NT2/D1 (cell line): ENCODE measurements at places on chromosomes 3 and 15.

DNA sequence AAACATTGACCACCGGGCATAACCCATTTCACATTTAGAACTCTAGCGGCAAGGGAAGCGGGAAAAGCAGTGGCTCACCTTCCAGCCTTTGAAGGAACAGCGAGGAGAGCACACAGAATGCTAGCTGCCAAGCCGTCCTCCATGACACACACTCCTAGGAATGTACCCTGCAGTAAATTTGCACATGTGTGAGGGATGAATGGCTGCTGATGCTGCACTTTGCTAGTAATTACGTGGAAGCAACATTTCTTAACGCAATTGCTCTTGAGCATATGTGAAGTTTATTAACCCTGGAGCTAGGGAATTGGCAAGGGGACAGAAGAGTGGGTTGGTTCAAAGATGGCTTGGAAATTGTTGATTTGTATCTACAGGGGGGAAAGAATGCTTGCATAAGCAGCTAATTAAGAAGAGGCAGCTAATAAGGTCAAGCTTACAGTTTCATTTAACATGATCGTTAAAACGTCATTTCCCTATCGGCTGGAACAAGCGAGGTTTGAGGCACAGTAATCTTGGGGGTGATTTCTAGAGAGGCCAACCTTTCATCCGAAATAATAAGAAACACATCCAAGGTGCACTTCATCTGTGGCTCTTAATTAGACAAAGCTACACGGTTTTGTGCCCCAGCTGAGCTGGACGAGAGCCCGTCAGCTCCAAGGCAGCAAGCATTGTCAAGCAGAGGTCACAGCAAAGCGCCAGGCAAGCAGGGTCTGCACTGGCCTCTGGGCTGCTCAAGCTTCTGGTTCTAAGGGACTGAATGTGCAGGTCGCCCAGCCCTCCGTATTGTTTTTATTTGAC is 123.4 kb downstream of the CHSY1 start:
- no peak for DNase-seq

DNA sequence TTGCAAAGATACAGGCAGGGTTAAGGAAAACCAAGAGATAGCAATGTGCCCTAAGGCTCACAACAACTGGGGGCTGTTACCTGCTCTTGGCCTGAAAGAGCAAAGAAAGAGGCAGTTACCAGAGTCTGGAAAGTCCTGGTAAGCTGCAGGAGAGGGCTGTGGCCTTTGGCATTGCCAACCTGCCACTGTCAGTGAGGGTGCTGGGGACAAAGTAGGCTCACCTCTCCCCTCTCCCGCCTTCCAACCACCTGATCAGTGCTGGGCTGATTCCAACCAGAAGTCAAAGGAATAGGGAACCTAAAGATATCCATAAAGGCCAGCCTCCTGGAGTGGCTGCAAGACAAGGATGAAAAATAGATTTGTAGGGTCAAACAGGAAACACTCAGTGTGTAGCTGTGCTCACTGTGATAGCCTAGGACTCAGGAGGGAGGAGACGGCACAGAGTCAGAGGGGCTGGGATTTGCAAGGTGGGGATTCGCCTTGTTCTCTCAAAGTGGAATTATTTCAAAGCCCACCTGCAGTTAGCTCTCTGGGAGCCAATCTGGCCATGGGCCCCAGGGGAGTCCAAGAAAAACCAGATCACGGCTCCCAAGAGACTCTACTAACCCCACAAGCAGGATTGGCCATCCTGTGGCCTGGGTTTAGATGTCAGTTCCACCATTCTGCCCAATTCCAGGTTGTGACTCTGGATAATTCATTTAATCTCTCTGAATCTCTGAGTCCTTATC is 204.0 kb upstream of the BCL6 start:
- DNase-seq: no peak

- peak; percentile 98 for DNase-seq
Measured at GRCh38 chr3:113696658-113697499, 437 bp upstream of the USF3 start.

- no peak for DNase-seq
Measured at GRCh38 chr3:125107861-125108567, 52.2 kb upstream of the HEG1 start.

DNA sequence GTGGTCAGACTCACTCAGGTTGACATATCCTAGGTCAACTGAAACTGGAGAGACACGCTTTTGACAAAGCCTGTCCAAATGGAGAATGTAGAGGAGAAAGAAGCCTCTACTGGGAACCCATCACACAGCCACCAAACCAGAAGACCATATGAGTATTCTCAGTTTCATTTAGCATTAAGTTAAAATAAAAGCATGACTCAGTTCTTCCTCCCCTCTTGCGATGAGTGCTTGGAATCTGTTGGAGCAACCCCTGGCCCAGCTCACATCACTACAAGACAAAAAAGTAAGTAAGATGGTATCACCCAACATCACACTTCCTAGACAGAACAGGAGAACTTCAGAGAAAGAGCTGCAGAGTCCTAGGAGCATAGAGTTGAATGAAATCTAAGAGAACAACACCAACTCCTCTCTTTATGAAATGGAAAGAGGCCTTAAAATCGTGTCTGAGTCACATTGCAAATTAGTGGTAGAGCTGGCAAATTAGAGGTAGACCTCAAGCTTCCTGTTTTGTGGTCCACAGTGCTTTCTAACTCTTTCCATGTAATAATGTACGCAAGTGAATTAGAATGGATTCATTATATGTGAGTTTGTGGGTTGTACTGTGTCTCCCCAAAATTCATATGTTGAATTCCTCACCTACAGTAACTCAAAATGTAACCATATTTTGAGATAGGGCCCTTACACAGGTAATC is 51.2 kb downstream of the FGF12 start:
- no peak for DNase-seq

DNA sequence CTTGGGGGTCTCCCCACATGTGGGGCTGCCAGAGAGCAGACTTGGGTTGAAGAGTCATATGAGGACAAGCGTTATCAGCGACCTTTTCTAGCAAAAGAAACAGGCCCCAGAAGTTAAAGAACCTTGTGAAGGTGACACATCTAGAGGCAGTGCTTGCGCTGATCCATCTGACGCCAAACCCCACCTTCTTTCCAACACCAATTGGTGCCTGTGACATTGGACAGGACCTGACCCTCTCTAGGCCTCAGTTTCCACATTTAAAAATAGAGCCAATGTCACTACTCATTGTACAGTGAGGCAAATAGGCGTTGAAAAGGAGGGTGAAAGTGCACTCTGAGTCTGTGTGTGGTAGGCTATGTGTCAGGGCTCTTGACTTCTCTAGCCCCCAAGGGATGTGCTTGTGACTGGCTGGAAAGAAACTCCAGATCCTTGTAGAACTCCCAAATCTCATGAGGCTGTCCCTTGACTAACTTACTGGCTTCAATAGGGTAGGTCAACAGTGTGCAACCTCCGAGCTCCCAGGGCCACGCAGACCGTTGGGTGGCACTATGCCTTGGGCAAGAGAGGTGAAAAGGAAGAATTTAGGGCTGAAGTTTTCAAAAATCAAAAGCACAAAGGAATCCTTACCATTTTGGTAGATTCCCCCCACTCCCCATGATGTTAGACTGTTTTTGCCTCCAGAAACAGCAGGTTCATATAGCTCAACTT is 666 bp upstream of the FAM219B start:
- DNase-seq: no peak

- DNase-seq: no peak
Measured at GRCh38 chr3:149340310-149340933, 7.0 kb upstream of the TM4SF18 start.

DNA sequence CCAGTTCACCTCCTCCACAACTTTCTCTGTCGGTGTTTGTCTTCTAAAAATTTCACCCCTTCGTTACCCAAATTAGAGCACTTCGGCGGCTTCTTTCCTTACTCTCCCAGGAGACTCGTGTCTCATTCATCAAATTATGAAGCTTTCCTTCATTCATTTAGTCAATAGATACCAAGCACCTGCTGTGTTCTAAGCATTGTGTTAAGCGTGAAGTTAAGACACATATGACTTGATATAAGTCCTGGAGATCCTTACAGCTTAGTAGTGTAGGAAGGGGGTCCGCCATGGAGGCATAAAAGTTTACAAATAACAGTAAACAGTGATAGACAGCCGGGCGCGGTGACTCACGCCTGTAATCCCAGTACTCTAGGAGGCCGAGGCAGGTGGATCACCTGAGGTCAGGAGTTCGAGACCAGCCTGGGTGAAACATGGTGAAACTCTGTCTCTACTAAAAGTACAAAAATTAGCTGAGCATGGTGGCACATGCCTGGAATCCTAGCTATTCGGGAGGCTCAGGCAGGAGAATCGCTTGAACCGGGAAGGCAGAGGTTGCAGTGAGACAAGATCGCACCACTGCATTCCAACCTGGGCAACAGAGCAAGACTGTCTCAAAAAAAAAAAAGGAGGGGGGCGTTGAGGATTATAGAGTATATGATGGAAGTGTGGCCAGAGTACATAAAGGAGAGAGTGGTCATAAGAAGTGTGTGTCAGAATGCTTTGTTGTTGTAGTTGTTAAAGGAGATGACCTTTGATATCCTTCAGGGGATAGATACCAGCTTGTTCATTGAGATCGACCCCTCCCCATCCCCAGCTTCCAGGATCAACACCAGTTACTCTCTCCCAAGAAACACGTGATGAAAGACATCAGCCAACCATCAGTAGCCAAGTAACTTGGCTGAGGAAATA is 744 bp upstream of the CCDC32 start:
- no peak for DNase-seq
